Renal pelvis (tissue), 12 donors: ENCODE measurements at places on chromosomes 16 and 17. TPM values are rescaled to one million over a fixed set of nuclear protein-coding genes. Genes with fewer than 3 reads are reported as not detected.

CPHXL gene
- polyA plus RNA-seq: not detected

GRCh38 chr17:51091635-51092034 lies 29.0 kb downstream of the SPAG9 start:
- no peak for DNase-seq

OTOP3 gene
- polyA plus RNA-seq: not detected

DNA sequence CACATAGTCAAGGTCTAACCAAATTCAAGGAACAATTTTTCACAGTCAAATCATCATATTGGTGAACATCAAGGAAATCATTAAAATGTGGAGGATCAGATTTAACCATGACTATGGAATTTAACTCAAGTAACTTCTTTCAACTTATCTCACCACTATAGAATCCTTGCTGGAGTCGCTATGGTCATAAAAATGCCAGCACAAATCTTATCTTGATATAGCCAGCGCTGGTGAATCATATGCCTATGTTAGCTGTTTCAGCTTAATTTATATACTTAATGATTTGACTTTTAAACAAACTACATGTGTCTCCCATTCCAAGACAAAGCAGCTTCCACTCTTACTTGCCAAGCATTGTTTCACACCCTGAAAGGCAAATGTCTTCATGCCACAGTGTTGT lies 416.4 kb downstream of the CDH11 start:
- no peak for DNase-seq

- no peak for DNase-seq
Measured at GRCh38 chr16:27468941-27469531, 67.1 kb downstream of the IL21R start.

DNA sequence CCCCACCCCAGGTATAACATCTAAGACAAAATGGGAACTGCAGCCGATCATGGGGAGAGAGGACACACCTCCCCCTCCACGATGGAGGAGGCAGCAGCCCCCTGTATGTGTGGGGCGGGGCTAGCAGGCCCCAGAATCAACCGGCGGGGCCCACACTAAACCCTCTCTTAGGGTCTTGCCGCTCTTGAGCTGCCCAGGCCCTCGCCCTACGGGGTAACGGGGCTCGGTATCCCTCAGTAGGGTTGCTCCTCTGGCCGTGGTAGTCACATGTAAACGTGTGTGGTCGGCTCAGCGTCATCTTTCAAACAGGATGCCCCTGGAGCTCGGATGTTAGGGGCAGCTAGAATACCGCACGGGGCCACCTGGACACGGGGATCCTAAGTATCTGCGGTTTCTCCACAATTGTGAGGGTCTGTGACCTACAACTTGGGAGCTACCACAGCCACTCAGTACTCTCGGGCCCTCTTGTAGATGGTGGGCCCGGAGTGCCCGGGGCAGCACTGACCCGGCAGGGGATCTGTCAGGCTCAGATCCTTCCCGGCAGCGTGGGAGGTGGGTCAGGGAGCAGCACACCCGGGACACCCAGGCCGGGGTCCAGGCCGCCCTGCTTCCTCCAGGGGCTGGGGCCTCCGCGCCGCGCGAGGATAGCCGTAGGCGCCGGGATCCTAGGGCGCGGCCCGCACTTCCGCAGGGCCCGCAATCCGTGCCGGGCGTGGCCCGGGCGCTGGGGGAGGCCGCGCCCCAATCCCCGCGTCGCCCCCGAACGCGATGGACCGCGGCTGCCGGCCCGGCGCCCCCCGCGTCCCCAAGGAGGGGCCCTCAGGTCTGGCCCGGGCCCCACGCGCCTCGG lies 781 bp downstream of the ARHGDIA start:
- no peak for DNase-seq

DNA sequence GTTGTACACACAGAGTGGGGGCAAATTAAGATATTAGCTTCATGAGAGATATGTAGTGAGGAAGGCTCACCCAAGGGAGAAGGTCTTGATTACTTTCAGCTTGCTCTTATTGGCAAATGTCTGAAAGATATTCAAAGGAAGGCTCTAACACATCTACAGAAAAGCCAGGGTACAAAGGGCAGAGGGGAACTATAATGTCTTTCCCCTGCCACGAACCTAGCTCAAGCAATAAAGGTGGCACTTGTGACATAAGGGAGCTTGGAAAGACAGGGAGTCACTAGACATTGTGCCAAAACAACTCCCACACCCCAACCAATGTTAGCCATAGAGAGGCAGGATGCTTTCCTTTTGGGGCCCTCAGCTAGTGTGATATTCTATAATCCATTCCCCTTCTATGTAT lies 52.2 kb upstream of the SOX9 start:
- no peak for DNase-seq

PPP1R1B gene
- 9.1 TPM for polyA plus RNA-seq

DNA sequence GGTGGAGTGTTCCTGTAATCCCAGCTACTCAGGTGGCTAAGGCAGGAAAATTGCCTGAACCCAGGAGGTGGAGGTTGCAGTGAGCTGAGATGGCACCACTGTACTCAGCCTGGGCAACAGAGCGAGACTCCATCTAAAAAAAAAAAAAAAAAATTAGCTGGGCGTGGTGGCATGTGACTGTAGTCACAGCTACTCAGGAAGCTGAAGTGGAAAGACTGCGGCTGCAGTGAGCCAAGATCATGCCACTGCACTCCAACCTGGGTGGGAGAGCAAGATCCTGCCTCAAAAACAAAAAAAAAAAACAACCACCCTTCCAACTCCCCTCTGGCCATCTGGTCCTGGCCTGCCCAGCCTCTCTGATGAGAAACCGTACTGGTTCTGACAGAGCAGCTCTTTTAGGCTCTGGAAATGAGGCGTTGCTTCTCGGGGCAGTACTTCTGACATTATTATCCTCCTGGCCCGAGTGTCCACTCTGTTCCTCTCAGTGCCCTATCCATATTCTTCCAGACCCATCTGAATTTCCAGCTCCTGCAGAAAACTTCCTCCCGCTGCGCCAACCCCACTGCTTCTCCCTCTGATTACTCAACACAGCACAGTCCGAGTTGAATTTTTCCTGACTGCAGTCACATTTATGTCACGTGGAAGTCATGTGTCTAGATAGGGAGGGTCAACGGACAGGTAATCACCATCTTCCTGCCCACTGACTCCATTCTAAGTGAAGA lies 13.3 kb downstream of the GGA2 start:
- no peak for DNase-seq

PRSS8 gene
- 75.3 TPM for polyA plus RNA-seq

- no peak for DNase-seq
Measured at GRCh38 chr17:77349976-77350830, 209.4 kb downstream of the SEC14L1 start.

DNA sequence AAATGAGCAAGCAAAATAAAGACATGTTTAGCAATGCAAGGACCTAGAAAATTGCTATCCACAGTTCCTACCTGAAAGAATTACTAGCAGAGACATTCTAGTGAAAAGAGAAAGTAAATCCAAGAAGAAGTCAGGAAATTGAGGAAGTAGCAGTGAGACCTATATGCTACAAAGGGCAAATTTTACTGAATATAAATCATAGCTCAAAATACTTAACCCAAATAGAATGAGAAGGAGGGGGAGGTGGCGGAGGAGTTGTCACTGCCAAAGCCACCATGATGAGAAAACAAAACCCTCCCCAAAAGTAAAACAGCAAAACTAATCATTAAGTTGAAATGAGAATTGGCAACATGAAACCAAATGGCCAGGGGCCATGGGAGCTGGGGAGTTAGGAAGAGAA lies 39.3 kb downstream of the PITPNM3 start:
- no peak for DNase-seq

GRCh38 chr16:86826941-86827340 lies 248.6 kb downstream of the FOXL1 start:
- no peak for DNase-seq

DNA sequence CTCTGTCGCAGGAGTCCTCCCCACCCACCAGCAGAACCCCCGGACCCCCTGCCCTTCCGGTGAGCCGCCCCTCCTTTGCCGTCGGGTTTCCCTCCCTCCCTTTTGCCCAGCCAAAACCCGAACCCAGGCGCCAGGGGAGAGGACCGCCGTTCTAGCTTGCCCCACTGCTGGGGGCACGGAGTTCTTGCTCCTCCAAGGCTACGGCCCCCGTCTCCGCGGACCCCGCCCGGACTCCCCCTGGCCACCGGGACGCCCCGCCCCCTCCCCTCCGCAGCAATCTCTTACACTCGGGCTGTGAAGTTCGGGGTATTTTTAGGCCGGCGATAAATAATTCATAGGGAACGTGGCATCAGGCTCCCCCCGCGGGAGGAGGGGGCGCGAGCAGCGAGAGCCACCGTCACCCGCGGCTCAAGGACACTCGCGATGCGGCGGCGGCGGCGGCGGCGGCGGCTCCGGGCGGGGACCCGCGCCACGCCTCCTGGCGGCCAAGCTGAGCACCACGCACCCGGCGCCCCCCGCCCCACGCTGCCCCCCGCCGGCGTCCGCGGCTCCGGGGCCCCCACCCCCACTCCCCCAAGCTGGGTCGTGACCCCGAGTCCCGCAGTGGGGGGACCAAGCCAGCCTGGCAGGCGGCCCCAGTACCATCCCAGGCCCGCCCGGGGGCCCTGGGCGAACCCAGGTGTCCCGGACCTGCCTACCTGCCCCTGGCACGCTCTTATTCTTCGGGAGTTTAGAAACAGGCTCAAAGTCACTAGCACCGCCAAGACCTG lies at the start of gene GRIN2C:
Gene GRIN2C, minus strand, starts transcription at position 427 of the 770 bp plus-strand sequence. CDS start 4,793 bp downstream, outside the sequence.
- no peak for DNase-seq

- DNase-seq: no peak
Measured at GRCh38 chr16:23428351-23428750, 24.6 kb downstream of the COG7 start.

- peak; percentile 40 for DNase-seq
Measured at GRCh38 chr17:32870027-32870670, 6.8 kb downstream of the MYO1D start.

- DNase-seq: peak; percentile 84
Measured at GRCh38 chr16:78503602-78504001, 404.1 kb downstream of the WWOX start.

- DNase-seq: no peak
Measured at GRCh38 chr16:56547120-56547948, 17.5 kb upstream of the MT4 start.

PERCC1 gene
- not detected for polyA plus RNA-seq

- DNase-seq: no peak
Measured at GRCh38 chr17:68061512-68062313, 26.2 kb downstream of the KPNA2 start.
